ENCODE measurements at places on chromosomes 2 and 18.

GRCh38 chr2:59322005-59322404 lies 1080.9 kb upstream of the FANCL start:
- DNase-seq: no peak

DNA sequence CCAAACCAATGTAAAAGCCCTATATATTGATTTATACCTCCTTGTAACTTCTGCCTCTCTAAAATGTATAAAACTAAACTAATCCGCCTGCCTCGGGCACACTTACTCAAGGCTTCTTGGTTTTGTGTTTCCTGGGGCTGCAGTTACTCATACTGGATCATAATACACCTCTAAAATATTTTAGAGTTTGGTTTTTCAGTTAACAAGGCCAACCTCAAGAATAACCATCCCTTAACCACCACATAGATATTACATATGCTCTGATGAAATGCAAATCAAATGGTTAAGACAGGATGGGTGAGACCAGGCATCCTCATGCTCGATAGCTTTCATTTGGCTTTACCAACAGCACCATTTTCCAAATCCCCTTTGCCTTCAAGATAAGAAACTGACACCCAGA lies 46.4 kb downstream of the UXS1 start:
- no peak for DNase-seq

GRCh38 chr2:187774551-187775071 lies 220.4 kb upstream of the TFPI start:
- DNase-seq: no peak

DNA sequence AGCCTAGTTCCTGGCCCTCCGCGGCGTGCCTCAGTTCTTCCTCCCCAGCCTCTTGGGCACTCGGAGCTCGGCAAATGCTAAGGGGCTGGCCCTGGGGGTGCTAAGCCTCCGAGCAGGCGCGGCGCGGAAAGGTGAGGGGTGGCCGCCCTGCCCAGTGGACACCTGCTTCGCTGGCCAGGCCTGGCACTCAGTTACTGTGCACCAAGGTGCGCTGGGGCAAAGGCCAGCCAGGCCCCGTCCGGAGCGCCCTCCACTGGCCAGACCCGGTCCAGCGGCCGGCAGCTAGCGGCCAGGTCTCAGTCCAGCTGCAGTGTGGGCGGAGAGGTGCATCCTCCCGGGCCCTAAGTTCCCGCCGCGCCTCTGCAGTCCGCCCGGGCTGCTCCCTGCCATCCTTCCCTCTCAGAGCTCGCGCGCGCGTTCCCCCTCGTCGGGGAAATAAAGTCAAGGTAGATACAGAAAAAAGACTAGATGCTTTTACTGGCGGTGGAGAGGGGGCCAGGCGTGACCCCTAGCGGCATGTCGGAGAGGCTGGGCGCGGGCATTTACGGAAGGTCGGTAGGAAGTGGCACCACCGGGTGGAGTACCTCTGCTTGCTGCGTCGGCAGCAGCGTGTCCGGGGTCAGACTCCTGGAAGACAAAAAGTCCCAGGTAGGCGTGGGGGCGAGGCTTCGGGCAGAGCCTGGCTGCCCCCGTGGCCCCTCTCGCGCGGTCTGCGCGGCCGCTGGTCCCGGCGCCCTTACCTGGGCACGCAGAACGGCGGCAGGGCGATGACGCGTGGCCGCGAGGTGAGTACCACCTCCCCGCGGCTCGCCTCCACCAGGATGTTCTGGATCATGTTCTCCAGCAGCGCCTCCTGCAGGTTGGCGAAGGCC lies 9.4 kb upstream of the CRYBA2 start:
- DNase-seq: peak; percentile 62

- no peak for DNase-seq
These were observed 22.0 kb downstream of the RELCH start for GRCh38 chr18:62209046-62209445.

- DNase-seq: peak; percentile 90
These were observed 86.6 kb downstream of the ITGB1BP1 start for GRCh38 chr2:9336576-9337314.

DNA sequence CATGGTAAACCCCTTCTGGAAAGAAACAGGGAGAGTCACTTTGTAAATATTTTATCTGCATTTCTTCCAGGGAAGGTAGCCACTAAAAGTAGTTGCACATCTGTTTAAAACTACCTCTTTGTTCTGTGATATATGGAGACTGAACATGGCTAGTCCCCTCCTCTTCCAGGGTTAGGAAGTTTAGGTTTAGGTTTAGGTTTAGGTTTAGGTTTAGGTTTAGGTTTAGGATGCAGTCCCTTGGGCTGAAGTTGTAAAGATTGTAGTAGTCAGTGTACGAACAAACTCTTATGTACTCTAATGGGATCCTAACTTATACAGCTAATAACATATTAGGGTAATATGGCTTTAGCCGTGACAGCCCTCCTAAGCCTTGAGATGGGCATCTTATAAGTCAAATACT lies 880.2 kb upstream of the TMEFF2 start:
- DNase-seq: no peak

- DNase-seq: no peak
These were observed 68.5 kb downstream of the SFXN5 start for GRCh38 chr2:73003027-73003426.

DNA sequence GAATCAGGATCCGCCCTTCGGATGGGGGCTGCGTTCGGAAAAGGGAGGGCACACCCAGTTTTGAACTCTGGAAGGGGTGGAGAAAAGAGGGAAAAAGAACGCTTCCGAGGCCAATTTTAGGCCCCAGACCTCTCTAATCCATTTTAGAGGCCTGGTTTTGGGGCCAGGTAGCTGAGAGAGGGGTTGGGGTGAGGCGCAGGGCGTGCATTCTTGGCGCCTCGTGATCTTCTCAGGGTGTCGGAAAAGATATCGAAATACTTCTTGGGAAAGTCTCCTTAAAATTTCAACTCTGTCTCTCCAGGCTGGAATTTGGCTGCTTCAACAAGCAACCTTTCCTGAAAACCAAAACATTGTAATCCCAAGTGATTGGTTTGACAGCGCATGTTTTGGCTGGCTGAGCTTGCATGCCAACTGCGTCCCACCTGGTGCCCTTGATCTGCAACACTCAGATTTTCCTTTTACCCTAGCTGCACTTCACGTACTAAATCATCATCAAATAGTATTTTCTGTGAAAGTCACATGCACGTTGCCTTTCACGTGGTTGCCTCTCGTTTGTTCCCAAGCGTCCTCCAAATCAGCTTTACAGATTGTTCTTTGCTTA lies 864 bp upstream of the XPO1 start:
- DNase-seq: peak; percentile 15

DNA sequence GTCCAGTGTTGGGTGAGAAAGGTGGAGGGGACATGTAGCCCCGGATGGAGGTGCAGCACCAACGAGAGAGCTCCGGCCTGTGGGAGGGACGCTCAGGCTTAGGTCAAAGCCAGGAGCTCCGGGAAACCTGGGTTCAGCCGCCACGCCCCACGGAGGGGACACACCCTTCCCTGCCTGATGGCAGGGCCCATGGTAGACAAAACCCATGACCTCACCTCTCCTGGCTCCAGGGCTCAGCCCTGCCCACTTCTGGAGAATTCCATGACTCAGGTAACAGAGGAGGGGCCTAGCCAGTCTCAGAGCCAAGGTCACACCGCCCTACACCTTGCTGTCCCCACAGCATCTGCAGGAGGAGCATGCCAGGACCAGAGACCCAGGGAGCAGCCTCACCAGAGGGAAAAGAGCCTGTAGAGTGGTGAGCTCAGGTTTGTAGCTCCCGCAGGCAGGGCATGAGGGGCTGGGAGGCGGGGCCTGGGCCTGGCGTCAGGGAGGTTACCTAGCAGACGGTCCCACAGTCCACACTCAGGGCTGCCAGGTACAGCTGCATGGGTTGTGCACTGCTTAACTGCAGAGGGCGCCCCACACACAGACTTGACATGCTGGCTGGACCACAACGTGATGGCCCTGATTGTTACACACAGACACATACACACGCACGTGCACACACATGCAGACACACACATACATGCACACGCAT lies 70.8 kb upstream of the SMAD7 start:
- DNase-seq: no peak

GRCh38 chr2:12389344-12390045 lies 327.2 kb upstream of the TRIB2 start:
- DNase-seq: no peak

DNA sequence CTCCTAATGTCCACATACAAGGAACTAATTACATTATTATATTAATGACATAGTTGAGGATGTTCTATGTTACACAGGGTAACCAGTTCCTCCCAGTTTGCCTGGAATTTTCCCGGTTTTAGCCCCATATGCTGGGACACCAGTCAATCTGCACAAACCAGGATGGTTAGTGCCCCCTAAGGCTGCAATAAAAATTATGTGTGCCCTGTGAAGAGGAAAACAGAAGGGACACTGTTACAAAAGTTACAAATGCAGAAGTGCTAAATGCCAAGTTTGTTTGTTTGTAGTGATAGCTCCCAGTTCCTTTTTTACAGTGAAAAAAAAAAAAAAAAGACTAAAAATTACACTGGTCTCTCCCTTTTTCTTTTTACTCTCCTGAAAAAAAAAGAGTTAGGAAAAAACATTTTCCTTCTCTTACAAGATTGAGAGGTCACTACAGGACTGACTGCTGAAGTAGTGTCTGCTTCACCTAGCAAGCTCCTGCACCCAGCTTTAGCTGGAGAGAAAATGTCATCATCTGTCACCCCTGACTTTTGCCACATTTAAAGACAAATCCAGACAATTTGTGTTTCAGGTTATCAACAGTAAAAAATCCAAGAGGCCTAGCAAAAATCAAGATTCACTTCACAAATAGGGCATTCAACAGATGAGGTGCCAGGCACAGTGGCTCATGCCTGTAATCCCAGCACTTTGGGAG lies 3.2 kb downstream of the ANKRD44 start:
- DNase-seq: no peak

DNA sequence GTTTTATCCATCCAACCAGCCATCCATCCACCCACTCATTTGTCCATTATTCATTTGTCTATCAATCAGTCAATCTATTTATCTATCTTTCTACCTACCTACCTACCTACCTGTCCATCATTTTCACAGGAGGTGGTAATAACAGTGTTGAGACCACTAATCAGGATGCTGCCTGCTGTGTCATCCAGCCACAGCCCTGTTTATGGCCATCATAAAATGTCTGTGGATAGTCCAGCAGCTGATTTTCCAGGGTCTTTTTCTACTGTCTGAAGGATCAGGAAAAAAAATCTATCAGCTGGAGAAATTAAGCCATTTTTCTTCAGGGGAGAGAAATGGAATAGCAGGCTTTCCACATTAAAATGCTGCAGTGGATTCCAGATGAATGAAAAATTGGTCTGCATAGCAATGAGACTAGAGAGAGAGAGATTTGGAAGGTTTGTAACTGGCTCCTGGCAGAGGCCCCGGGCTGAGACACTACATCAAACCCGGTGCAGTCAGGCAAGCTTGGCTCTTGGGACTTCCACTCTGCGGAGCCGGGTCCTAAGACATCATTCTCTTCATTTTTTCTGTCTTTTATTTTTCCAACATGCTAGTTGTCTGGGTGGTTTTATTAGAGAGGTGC lies 33.0 kb upstream of the BOD1L2 start:
- no peak for DNase-seq

- DNase-seq: no peak
These were observed 83.5 kb downstream of the NCKAP1 start for GRCh38 chr2:182954789-182955188.
